ENCODE measurements at places on chromosomes 4 and X.

DNA sequence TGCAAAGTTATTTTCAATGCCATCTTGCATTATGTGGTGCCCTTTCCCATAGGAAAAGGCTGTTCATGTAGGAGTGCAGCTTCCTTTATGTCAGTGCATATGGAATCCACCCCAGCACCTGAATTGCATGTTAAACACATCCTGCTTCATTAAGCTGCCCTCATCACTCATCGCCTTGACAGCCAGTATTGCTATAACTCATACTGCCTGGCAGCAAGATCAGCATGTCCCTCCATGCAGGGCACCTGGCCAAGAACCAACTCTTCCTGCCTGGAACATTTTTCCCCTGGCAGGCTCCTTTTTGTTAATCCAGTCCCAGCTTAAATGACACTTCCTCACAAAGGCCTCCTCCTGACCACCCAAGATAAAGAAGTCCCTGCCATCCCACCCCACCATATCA, 23.5 kb upstream of the CA5B start:
- no peak for DNase-seq

GRCh38 chr4:159062381-159062780, 40.5 kb upstream of the RAPGEF2 start:
- no peak for DNase-seq

DNA sequence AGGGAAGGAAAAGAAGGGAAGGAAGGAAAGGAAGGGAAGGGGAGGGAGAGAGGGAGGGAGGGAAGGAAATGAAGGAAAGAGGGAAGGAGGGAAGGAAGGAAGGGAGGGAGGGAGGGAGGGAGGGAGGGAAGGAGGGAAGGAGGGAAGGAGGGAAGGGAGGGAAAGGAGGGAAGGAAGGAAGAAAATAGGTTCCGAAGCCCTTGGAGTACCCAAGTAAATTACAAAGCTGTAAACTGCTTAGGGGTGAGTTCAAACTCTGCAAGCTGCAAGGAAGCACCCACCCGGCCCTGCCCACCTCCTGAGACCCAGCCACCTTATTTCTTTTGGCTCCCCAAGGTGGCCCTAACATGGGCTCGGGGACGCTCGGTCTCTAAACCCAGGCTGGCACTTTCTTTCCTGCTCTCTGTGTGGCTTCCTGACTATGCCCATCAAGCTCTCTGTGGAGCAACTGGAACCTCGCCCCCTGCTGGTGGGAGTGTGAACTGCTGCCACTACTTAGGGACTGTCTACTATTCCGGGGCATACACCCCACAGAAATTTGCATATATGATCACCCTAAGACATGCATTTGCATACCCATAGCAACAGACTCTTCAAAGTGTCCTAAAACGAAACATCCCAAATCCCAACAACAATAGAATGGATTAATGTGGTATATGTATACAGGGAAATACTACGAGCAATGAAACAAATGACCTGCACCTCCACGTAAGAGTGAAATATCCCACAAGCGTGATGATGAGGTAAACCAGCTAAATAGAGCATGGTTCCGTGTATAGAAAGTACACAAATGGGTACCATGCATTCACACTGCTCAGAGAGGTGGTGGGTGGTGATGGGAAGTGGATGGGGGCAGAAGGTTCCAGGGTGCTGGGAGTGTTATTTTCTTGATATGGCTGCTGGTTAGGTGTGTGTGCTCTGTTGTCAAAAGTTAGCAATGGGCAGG, 151.7 kb upstream of the TBL1X start:
- DNase-seq: no peak

DNA sequence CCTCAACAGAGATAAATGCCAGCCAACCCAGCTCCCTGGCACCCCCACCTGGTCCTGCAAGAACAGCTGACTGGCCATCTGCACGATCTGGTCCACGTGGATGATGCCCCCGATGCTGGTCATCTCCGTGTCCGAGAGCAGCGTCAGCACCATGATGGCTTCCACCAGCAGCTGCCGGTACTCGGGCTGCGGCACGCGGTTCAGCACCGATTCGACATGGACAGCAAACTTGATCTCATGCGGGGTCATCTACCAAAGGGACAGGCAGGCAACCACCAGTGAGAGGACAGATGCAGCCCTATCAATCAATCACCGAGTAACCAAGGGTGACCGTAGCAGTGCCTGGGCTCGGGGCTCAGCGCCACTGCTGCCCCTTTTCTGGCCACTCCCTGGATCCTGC, 89.8 kb downstream of the PHKA2 start:
- DNase-seq: no peak

DNA sequence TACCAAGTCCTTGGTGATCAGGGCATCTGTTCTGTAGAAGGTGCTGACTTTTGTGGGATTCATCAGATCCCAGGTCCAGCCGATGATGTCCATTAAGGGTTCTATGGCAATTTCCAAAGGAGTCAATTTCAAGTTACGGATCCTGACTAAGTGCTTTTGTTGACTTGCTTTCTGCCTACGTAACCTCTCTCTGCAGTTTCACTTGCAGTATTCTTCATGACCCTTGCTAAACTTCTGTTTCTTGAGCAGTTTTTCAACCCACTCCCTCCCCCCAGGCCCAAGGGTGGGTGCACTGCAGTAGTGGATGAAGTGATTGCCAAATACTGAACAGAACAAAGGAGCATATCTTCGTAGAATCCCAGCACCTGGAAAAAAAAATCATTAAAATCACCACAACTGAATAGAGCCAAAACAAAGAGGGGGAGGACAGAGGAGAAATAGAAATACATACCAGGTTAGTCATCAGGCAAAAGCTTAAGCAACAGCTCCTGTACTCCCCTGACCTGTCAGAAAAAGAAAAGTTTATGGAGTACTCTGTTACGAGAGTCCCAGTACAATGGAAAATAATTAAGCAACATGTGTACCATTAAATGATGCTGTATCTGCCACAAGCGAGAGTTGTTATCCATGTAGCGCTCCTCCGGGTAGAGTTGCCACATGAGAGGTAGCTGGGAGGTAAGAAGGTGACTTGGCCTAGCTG, 5.8 kb downstream of the CMC4 start:
- no peak for DNase-seq

All from upper lobe of left lung (tissue), 6 donors.